Stimulated activated naive CD4-positive, alpha-beta T cell (primary cell): ENCODE measurements at places on chromosomes 1 and 21.

DNA sequence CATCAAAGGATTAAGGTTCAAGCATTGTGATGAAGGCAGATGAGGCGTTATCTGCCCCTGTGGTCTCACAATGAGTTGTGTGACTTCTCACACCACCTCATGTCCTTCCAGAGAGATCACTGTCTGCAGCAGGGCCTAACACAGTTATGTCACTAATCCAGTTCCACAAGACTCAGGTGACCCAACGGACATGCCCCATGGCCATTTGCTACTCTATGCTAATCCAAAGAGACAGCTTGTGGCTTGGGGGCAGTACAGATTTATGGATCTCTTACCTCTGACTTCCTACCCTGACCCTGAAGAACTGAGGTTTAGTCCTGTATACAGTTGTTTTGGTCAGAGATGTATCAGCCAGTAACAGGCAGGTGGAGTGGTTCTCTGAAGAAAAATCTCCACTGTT, 147.1 kb downstream of the GLUL start:
- no peak for DNase-seq

- no peak for DNase-seq
These were observed 238.3 kb downstream of the MATN1 start for GRCh38 chr1:30485072-30485471.

DNA sequence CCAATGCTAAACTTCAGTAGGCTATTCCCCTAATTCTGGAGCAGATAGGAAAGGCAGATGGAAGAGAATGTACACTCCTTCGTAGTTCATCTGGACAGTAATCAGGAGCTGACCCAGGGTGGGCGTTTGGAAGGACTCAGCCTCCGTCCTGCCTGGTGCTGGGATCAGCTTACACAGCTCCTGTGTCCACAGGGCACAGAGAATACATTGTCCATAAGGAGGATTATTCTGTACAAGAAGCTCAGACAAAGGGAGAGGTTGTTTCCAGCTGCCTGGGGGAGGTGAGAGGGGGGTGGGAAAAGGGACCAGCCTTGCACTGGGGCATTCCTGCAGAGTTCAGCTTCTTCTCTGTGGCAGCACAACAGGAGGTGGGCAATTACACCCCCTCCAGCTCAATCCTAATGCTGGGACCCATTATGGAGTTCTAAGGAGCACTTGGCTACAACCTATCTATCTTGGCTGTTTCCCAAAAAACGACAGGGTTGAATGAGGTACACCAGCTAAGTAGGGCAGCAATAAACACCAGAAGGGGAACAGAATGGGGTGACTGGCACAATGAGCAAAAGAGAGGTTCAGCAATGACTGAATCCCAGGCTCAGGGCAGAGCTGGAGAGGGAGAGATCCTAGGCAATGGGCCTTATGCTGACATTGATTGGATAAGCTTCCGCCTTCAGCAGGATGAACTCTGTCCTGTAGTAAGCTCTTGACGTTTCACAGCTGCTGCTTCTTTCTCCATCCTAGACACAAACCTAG, 7.4 kb downstream of the MED8 start:
- DNase-seq = no peak

GRCh38 chr21:38037416-38037815, 121.2 kb upstream of the KCNJ6 start:
- no peak for DNase-seq

DNA sequence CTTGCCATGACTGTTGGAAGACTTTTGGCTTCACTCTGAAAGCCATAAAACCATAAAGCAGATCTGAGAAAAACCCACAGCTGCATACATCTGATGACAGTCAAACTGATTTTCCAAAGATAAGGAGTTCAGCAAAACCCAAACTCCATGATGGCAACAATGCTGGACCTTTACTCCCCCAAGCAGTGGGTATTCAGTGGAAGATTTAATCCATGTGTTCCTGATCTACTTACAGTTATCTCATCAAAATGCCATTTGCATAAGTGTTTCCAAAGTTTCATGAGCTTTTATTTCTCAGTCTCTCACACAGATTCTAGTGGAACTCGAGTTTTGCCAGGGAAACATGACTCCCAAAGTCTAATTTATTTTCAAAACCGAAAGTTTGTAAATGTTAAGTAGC, 184.9 kb downstream of the ZC3H11B start:
- no peak for DNase-seq

- DNase-seq = no peak
These were observed 158.6 kb upstream of the SNX7 start for GRCh38 chr1:98502937-98503336.

DNA sequence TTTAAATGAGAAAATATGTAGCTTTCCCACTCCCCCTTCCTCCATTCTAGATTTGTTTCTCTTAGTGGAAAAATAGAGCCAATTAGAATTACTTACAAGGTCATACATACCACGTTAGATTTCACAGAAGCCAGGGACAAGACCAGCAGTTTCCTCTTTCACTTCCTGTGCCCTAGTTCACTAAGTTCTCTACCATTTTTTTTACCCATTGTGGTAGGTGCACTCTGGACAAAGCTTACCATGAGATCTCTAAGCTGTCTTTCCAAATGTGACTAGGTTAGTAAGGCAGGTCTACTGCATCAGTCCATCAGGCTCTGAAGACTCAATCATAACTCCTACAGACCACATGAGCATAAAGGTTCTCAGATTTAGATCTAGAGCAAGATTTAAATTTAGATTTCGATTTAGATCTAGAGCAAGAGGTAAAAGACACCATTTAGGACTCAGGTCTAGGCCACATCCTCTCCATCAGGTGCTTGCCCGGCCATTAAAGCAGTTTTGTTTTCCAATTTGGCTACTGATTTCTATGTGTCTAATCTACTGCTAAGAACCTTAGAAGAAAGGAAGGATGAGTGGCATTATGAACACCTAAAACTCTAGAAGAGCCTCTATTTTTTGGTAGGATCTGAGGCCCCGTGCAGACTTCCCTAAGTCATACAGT, 235.3 kb downstream of the FAF1 start:
- no peak for DNase-seq
